Adipocyte (in vitro differentiated cells): ENCODE measurements at places on chromosomes 2 and 18.

- DNase-seq, result no peak
These were observed 50.6 kb downstream of the STK39 start for GRCh38 chr2:168196764-168197180.

DNA sequence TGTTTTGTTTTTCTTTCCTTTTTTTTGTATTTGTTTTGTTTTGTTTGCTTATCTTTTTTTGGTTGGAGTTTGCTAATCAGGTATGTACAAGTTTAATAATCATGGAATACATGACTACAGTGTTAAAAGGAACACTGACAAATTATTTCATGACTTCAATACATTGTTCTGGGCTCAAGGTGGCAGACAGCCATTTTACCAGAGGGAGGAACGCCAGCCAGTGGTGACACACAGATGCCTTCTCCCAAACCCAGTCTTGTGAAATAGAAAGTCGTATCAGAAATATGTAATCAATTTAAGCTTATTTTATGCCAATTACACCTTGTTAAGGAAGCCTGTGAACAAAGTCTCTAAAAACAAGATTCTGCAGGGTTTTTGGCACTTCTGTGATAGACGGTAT lies 264.0 kb upstream of the EPHA4 start:
- DNase-seq, result peak; percentile 4

DNA sequence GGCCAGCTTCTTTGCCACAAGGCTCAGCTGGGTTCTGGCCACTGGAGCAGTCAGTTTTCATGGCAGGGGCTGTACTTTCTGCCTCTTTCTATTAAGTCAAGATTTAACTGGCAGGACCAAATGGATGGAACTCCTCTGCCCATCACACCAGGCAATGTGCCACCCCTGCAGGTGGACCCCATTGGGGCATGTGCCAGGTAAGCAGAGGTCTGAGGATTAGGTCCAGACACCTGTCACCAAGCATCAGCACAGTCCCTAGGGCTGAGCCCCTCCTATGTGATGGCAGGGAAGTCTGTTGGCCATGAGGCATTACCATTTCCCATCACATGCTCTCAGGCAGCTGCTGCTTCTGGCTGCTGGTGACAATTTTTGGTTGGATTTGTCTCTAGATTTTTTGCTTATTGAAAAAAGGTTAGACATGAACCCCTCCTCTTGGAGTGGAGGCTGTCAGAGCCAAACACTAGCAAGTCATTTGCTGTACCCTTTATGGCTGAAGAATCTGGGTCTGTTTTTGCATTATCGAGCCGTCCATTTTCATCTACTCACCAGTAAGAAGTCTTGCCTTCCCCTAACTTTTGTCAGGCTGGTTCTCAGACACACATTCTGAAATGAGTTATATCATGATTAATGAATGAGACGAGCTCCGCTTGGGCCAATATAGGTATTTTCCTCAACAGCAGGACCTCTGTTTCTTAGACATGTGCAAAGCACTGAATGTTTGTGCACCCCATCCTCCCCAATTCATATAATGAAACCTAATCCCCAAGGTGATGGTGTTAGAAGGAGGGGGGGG lies 328.0 kb downstream of the TSN start:
- DNase-seq, result no peak

GRCh38 chr18:50791599-50792438 lies 28.0 kb downstream of the MRO start:
- DNase-seq, result no peak

- no peak for DNase-seq
These were observed 585.0 kb downstream of the BCL11A start for GRCh38 chr2:59968441-59968840.

- no peak for DNase-seq
These were observed 26.4 kb upstream of the COPS8 start for GRCh38 chr2:237059155-237059875.

DNA sequence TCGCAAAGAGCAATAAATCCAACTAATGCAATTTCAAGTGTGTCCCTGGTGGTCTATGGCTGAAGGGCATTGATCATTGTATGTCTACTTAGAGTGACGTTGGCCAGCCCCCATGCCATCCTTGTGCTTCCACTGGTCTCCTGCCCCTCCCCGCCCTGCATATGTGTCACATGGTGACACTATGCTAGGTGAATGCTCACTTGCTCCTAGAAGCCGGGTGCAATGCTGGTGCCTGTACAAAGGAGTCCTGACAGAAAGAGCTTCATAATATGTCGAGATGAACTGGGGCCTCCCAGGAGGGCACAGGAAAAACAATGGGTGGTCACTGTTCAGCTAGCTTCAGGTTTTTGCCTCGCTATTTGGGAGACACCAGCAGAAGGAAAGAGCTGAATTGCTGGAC lies 5.9 kb upstream of the TRABD2A start:
- DNase-seq, result no peak

DNA sequence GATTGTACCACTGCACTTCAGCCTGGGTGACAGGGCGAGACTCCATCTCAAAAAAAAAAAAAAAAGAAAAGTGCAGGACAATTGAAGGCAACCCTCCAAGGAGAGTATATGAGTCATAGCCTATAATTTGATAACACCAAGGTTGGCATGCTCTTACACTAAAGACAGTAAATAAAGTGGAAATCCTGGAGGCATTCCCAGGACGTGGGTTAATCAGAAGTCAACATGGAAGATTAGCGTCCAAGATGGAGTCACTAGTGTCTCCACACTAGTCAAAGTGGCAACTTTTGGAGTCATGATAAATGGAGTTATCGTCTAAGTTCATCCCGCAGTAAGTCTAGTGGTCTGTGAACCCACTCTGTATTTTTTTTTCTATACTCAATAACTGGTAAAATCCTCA lies 21.2 kb upstream of the UGGT1 start:
- DNase-seq, result no peak

GRCh38 chr2:236216711-236217110 lies 47.5 kb downstream of the ASB18 start:
- DNase-seq, result no peak

- no peak for DNase-seq
These were observed 227.5 kb downstream of the KCNS3 start for GRCh38 chr2:18105929-18106328.

GRCh38 chr2:32835148-32835547 lies 111.6 kb upstream of the LTBP1 start:
- no peak for DNase-seq

GRCh38 chr2:96642564-96643360 lies at the start of gene FER1L5:
Gene FER1L5 (plus strand): TSS chr2:96642764. CDS start chr2:96642837, 73 bp downstream.
- DNase-seq, result no peak

GRCh38 chr2:183511154-183511553 lies 386.9 kb downstream of the NUP35 start:
- DNase-seq, result no peak

- DNase-seq, result no peak
These were observed 162.1 kb downstream of the LDLRAD4 start for GRCh38 chr18:13380691-13381070.

GRCh38 chr2:10126632-10127026 lies 4.1 kb downstream of the RRM2 start:
- peak; percentile 31 for DNase-seq

DNA sequence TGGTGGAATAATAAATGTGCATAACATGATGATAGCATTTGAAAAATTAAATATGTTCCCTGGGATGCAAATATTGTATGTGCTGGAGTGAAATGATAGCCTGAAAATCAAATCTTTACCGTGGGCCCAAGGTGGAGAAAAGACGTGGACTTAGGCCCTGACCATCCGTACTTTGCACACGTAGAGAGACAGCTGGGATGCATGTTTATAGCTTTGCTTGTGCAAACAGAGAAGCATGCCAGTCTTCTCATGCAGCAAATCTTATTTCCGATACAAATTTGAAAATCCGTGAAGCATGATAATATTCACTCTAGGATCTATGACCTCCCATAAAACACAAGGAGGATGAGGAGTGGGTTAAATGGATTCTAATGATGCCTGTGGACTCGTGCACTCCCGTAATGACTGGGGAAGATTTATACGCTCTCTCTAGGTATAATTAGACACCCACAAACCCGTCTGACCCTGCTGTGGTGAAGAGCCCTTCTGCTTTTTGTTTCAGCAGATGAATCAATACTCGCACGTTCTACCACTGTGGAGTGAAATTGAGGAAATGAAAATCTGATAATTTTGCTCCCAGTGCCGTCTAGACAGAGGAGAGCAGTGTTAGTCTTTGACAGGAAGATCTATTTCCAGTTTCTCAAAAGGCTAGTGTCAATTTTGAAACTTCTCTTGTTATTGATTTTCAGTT lies 810.3 kb upstream of the SALL3 start:
- DNase-seq, result no peak

- DNase-seq, result no peak
These were observed 23.2 kb downstream of the CTLA4 start for GRCh38 chr2:203890733-203891132.

DNA sequence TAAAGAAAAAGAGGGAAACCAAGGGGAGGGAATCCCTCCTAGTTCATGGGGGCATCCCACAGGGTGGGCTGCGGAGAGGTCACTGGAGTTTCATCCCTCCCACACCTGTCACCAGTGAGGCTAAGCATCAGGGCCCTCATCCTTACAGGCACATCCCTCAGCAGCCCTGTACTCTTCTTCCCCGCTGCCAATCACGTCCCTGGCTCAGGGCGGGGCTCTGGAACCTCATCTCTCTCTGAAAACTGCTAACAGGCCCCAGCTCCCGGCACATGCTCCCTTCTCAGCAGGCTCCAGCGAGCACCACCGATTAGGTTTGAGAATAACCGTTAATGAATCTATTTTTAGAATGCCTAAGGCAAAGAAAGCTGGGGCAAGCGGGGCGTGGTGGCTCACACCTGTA lies 13.0 kb downstream of the UXS1 start:
- DNase-seq, result no peak

DNA sequence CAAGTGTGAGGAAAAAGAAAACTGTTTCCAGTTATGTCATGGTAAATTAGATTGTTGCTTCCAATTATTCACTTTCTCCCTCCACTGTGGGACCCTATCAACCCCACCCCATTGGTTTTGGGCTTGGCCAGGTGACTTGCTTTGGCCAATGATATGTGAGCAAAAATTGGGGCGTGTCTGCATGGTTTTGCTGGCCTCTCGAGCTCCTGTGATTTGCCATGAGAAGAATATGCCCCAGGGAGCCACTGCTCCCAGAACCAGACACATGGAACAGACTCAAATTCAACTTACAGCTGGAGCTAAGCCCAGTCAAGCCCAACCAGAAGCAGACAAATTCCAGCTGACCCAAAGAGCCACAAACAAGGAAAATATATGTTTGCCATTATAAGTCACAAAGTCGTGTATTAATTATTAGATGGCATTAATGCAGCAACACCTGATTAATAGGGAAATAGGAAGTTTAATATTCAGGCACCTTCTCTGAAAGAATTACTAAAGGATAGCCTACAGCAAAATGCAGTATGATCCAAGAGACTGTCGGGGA lies 248.9 kb downstream of the ANAPC1 start:
- DNase-seq, result peak; percentile 63

DNA sequence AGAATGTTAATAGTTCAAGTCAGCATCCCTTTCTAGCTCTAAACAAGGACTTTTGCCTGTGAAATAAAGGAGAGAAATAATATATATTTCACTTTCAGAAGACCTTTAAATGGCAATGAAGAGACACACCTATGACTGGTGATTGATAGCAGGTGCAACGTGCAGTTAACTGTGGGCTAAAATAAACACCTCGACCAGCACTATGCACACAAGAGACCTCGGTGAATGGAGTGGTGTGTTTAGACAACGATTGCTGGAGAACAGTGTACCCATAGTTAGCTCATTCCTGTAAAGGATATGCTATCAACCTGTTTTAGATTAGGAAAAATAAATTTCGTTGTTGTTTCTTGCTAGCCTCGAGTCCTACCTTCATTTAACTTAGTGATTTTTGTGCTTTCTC lies 143.4 kb downstream of the NR4A2 start:
- DNase-seq, result no peak

DNA sequence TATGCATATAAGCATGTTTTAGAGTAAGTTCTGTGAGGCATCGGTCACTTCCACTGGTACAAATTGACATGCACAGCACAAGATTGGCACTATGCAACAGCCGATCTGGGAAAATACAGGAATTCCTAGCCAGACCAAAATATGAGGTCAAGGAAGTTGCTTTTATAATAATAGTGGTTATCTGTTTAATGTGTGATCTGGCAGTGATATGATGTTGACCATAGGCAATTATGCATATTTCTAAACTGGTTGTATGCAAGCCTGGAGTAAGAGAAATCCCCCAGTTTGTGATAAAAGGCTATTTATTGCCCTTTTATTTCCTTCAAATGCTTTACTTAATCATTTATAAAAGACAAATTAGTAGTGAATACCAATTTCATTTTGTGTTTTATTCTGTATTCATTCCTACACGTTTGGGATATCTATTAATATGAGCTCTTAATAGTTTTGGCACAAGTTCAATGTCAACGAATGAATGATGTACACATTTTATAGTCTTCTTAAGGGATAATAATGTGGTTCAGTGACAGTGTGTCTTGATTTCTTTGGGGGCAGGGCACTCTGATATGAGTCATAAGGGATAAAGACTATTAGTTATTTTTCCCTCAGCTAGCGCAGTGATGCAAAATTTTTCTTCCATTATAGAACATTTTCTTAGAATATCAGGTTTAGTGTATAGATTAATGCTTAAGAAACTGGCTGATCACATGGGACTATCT lies 34.7 kb upstream of the ZEB2 start:
- DNase-seq, result no peak

GRCh38 chr2:180015951-180016709 lies 9.0 kb upstream of the CWC22 start:
- peak; percentile 93 for DNase-seq
